ENCODE measurements at places on chromosomes 11 and 22.

DNA sequence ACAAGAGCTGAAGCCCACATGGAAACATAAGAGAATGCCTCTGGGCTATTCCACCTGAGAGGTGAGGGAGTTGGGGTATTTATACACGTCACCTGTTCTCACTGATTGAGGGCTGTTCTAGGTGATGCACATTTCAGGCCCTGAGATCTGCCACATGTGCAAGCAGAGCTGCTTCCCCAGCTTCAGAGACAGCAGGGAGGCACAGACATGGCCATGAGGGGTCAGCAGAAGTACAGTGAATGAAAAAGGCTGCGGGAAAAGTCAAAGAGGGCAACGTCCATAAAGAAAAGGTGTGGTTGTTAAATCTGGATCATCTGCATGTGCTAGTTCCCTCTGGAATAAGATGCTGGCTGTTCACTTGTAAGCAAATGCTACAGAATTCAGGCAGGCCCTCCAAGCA is 75.4 kb downstream of the GAB4 start:
- DNase-seq = no peak

DNA sequence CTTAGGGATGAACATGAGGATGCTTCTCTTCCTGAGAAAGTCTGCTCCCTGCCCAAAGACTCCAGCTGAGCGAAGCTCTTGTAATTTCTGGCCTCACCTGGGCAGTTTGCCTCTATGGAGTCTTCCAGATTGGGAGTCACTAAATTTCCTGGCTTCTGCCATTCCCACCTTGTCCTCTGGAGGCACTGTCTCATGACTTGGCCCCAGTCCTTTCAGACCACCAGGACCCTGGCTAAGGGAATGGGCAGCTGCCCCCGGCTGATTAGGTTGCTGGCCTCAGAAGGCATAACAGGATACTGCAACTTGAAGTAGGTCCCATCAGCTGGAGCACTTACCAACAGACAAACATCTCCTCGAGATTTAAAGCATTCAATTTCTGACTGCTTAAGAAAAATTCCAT is 128.1 kb upstream of the SPON1 start:
- DNase-seq = no peak

DNA sequence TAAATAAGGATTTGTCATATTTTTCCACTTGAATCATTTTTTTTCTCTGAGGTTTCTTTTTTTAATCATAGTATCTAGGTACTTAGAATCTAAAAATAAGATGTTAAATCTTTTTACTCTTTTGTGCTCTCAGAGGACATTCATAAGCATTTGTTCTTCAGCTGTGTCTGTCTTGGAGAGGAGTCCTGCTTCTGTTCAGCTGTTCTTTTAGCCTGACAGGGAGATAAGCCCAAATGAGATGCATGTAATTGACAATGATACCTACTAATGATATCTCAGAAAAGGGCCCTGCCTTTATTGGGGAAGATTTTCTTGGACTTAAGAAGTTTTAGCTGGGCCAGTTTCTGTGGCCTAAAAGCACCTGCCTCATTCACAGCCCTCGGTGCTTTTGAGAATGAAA is 156.9 kb downstream of the NCAM1 start:
- DNase-seq = no peak

GRCh38 chr22:44074337-44074984 is 50.4 kb downstream of the PARVB start:
- DNase-seq = no peak

GRCh38 chr11:108895579-108896480 is 231.0 kb downstream of the DDX10 start:
- no peak for DNase-seq

DNA sequence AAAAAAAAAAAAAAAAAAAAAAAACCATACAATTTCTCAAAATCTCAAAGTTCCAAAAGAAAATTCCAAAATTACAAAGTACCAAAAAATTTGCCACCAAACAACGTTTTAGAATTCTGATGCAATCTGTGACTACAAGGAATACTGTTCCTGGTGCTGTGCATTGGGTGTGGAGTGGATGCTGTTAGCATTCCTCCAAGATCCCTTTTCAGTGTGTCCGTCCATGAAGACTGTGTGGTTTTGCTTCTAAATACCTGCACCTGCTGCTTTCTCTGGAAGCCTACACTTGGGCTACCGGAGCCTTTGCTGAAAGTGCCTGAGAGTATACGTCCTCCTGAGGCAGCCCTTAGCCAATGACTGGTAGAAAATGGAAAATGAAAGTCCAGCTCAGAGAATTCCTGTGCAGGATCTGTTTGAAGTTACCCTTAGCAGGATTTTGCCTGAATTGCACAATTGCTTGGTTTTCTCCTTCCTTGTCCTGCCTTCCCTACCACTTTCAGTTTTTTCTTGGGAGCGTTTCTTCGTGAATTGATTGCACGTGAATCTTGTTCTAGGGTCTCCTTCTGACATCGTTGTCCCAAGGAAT is 140.8 kb downstream of the TRPC6 start:
- no peak for DNase-seq

GRCh38 chr11:47593492-47593933 is 698 bp downstream of the C1QTNF4 start:
- no peak for DNase-seq

DNA sequence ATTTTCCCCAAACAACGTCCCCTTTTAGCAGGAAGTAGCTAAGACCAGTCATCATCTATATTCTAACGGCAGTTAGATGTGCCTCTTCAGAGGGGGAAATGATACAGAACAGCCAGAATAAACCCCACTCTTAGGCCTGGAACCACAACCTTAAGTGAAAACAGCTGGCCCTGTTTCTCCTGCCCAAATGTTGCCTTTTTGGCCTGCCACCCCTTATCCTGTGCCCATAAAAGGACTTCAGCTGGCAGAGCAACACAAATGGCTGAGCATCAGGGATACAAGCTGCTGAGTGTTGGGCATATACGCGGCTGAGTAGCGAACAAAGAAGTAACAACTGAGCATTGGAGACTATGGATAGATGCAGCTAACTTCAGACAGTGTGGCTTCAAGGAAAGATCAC is 1491.4 kb downstream of the LRRC4C start:
- no peak for DNase-seq

DNA sequence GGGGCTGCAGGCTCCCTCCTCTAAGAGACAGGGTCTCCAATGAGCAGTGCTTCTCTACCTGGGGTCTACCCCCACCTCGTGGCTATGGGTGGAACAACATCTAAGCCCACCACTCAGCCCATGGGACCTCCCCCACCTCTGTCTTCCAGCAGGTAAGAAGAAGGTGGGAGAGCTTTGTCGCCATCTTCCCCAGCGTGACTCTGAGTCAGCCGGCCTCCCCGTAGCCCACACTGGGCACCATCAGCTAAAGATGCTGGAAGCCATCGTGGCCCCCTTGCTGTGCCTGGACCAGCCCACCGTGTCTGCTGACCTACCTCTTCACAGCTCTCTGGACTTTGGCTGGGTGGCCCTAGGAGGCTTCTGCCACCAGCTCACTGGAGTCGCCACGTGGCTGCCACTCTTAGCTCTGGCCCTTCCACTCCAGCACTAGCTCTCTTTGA is 944 bp downstream of the C11orf86 start:
- DNase-seq = no peak

DNA sequence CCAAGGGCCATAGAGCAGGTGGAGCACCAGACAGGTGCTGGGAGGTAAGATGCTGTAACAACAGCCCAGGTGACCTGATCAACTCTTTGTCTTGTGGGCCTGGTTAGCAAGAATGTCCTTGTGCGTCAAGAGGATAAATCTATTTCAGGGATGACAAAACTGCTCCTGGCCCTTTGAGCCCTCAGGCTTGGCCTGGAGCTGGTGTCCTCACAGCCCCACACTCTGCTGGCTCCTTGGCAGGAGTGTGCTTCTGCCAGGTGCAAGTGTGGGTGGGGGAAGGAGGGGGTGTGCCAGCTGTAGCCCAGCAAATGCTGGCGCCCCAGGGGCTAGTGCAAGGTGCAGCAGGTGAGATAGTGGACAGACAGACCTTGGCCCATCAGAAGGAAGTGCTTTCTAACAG is 19.5 kb downstream of the AMPD3 start:
- no peak for DNase-seq

DNA sequence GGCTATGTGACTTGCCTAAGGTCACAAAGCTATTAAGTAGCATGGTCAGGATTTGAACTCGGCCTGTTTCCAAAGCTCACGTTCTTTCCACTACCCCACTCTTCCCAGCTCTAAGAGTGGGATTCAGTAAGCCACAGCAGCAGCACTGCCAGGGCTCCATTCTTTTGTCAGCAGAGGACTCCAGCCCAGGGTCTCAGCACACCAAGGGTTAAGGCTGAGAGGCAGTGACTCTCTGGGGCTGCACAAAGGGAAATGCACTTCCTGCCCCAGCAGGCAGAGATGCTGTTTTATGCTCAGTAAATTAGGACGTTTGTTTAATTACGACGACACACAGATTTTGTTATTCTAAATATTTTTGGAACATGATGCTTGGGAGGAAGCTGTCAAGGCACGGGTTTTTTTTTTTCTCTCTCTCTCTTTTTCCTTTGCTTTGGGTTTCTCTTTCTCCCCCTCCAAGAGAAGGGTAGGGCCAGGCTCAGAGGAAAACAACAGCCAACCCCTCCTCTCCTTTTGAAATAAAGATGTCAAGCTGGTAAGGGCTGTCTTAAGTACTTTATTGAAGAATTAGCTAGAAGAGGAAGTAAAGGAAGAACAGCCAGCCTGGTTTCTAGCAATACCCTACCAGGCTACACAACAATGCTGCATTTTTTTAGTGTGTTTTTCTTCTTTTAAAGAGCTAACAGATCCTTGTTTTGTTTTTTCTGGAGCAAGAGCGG is 2.8 kb downstream of the MYH9 start:
- no peak for DNase-seq

GRCh38 chr11:130124096-130124495 is 35.5 kb upstream of the ST14 start:
- no peak for DNase-seq

- DNase-seq = no peak
These were observed 64.4 kb upstream of the HORMAD2 start for GRCh38 chr22:30015846-30016245.

DNA sequence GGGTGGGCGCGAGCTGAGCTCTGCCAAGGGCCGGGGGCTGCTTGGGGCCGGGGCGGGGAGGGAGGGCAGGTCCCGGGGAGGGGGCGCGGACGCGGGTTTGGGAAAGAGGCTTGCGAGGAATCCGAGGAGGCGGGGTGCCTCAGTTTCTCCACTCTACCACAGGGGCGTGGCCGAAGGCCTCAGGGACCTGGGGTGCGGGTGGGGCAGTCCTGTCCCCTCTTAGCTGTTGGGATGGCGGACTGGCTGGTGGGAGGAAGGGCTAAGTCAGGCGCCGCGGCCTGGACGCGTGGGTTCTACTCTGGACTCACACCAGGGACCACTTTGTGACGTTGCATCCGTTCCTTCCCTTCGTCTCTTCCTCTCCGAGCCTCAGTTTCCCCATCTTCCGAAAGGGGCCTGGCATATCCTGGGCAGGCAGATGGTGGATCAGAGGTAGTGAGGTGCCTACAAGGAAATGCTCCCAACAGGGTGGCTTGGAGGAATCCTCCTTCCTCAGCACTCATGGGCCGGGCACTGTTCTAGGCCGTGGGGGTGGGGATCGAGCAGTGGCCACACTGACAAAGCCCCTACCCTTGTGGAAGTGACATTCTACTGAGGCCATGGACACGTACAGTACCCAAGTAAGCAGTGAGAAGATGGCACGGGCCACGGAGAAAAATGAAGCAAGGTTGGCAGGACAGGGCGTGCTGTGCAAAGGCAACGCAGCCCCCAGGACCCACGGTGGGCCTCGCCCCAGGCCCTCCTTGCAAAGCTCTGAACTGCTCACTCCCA is 13.2 kb downstream of the IGLL1 start:
- DNase-seq = no peak

DNA sequence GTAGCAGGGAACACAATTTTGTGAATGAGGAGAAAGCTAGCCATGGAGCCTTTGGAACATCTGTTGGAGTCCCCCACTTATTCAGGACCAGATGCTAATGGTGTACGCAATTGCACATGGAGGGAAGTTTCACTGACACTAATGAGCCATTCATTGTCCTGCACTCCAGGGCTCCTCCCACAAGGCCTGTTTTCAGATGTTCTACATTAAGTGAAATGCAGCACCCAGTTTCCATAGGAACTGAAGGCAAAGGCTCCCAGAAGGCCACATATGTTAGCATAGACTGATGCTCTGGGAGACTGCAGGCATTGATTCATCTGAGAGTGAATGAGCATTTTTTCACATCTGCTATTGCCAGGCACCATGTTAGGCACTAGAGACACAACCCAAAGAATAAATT is 399.5 kb downstream of the ETS1 start:
- DNase-seq = no peak

- no peak for DNase-seq
These were observed 90.1 kb downstream of the TYR start for GRCh38 chr11:89267660-89268302.

GRCh38 chr11:46603704-46604308 is 10.0 kb upstream of the AMBRA1 start:
- DNase-seq = no peak

- no peak for DNase-seq
These were observed 834.5 kb downstream of the FAM181B start for GRCh38 chr11:81899156-81899555.

DNA sequence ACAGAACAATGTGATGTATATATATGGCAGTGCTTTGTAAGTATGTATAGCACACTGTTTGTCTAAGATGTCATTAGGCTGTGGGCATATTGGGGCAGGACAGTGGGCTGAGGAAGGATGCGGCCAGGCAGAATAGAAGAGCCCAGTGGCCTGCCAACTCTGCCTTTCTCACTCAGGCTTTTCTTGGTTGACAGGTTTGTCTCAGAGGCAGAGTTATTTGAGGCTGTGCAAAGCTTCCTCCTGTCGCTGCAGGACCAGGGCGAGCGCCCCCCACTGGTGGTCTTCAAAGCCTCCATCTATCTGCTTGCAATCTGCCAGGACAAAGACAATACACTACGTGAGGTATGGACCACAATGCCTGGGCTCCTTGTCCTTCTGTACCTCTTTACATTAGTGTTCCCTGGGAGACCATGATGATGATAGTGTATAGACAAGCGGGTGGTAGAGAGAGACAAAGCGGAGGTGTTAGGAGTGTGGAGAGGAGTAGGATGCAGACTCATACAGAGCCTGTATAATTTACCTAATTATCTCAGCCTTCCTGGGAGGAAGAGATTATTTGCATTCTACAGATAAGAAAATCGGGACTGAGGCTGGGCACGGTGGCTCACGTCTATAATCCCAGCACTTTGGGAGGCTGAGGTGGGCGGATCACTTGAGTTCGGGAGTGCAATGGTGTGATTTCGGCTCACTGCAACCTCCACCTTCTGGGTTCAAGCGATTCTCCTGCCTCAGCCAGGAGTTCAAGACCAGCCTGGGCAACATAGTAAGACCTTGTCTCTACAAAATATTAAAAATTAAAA is 37.3 kb upstream of the CCDC134 start:
- DNase-seq = no peak

Measured in esophagus muscularis mucosa (tissue), 4 donors.